ENCODE measurements at places on chromosomes 16 and 17. TPM values are rescaled to one million over a fixed set of nuclear protein-coding genes. Genes with fewer than 3 reads are reported as not detected.

DNA sequence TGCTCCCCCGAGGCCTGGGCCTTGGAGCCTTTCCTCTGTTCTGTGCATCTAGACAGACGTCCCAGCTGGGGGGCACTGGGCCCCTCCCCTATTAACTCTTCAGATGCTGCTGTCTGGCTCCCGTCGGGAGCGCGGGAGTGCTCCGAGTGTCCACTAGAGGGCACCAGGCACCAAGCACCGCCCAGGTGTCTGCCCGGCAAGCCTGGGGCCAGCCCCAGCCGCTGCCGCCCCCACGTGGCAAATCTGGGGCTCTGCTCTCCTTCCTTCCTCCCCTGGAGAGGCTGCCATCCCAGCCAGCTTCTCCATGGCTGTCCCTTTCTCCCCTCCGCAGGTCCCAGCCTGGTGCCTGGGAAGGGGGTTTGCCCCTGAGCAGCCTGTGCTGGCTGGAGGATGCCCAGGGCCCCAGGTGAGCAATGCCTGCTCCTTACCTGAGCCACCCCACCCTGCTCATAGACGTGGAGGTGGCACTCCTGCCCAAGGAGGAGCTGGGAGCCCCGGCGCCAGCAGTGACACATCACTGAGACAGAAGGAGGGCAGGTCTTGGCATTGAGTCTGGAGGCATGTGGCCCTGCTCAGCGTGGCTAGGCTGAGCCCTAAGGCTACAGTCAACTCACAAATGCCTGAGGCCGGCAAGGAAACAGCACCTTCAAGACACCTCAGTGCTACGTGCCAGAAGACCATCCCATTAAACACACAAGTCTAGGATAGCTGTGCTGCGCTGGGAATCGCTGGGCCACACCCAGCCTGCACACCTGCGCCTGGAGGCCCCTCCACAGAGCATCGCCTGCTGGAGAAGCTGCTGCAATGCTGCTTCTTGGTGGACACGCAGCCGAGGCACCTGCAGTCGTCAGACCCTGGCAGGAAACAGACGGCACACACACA, 19.7 kb downstream of the TMEM235 start:
- no peaks in the 10 kb centered on the region for H3K36me3 ChIP-seq
- H3K27ac ChIP-seq: peak overlapping the region; percentile 82
- H3K4me3 ChIP-seq: peak overlapping the region; percentile 50
- H3K4me1 ChIP-seq: peaks cover 20% of the 10 kb centered on the region

DNA sequence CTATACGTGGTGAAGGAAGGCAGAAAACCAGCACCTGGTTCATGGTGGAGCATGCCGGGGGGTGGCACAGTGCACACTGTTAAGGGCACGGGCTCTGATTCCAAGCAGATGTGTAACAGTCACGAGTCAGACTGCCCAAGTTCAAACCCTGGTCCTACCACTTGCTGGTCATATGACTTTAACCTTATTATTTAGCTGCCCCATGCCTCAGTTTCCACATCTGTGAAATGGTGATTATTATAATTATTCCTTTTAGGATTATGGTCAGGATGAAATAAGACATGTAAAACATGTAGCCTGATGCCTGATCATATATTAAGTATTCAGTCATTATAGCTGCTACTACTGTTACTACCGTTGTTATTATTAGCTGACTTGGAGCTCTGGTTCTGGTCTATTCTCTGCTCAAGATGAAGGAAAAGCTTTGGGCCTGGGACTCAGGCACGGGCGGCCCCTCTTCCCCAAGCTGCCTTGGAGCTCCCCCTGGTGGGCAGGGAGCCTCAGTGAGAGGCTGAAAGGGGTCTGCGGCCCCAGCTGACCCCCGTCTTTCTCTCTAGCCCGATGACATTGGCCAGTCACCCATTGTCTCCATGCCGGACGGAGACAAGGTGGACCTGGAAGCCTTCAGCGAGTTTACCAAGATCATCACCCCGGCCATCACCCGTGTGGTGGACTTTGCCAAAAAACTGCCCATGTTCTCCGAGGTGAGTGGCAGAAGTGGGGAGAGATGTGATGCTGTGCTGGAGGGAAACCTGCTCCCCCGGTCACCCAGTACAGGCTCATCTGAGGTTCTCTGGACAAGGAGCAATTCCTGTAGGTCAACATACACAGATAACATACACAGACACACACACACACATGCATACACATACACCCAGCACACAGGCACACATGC, 14.0 kb downstream of the NR1D1 start:
- no peak overlapping the region for H3K4me3 ChIP-seq
- no peak overlapping the region for H3K27ac ChIP-seq
- H3K36me3 ChIP-seq: peaks cover 33% of the 10 kb centered on the region
- DNase-seq: peak; percentile 57
- no peaks in the 10 kb centered on the region for H3K27me3 ChIP-seq

The ENO3 gene
- total RNA-seq: 38.4 TPM

DNA sequence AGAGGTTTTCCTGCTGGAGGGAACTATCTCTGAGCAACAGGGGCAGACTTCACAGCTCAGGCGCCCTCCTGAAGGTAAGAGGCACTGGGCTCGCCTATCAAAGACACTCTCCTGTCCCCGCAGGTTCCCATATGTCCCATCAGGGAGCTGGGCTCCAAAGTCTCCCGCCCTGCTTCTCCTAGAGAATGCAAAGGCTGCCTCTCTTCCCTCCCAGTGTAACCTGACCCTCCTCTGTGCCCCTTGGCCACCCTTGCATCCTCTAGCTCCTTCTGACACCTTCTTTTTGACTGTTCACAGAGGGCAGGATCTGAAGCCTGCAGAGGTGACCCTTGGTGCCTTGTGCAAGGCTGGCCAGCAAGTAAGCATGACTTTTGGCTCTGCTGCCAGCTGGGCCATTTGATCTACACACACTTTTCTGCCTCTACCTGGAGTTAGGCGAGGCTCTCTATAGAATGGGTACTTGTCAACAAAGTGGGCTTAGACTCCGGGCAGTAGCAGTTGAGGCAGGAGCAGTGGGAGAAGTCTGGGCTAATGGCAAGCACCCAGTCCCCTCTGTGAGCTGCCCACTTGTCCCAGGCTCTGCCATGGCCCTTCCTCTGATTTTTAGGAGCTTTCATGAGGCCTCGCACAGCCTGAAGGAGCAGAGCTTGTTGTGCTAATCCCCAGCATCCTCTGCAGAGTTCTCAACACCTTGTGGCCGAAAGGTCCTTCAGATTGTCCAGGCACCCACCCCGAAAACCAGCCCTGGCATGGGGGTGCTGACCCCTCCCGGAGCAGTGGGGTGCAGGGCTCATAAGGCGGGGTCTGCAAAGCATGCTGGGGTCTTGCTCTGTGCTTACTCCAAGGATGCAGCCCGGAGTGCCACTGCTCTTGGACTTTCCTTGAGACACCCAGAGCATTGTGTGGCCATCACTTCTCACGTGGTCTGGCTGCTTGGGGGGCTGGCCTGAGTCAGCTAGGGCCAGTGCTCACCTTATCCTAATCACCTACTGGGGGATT, 122.9 kb downstream of the METRNL start:
- H3K4me3 ChIP-seq: no peak overlapping the region
- no peaks in the 10 kb centered on the region for H3K36me3 ChIP-seq
- peaks cover 50% of the 10 kb centered on the region for H3K4me1 ChIP-seq
- H3K27me3 ChIP-seq: peaks cover 12% of the 10 kb centered on the region
- DNase-seq: peak; percentile 11

The PMP22 gene
- 0.20 TPM for total RNA-seq

GRCh38 chr17:8354236-8354635, 14.6 kb downstream of the ODF4 start:
- no peaks in the 10 kb centered on the region for H3K27me3 ChIP-seq
- no peak overlapping the region for H3K4me3 ChIP-seq
- no peaks in the 10 kb centered on the region for H3K4me1 ChIP-seq
- no peak for DNase-seq

GRCh38 chr17:76697702-76698465, 12.9 kb downstream of the MXRA7 start:
- H3K27ac ChIP-seq: no peak overlapping the region
- H3K27me3 ChIP-seq: peaks cover 5% of the 10 kb centered on the region
- DNase-seq: no peak
- no peak overlapping the region for H3K4me3 ChIP-seq
- no peaks in the 10 kb centered on the region for H3K4me1 ChIP-seq
- H3K36me3 ChIP-seq: no peaks in the 10 kb centered on the region

The TP53TG3 gene
- not detected for total RNA-seq

DNA sequence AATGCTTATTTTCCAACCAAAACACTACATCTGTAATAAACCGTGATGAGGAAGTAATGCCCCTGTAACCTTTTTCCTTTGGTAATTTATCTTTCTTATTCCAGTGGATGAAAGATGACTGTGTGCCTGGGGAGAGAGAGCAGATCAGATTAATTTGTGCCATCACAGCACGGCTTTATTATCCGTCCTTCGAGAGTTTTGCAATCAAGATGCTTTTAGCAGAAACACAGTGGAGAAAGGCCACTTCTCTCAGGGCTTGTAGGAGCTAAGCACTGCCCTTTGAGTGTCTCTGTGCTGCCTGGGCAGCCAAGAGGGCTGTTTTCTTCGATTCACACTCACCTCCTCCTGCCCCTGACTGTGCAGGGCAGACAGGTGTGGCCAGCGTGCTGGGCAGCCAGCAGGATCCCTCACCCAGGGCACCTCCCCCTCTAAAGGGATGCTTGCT, 190.2 kb downstream of the PRKCA start:
- no peaks in the 10 kb centered on the region for H3K27me3 ChIP-seq
- H3K27ac ChIP-seq: no peak overlapping the region
- H3K4me3 ChIP-seq: no peak overlapping the region
- DNase-seq: no peak
- peaks cover 16% of the 10 kb centered on the region for H3K4me1 ChIP-seq

DNA sequence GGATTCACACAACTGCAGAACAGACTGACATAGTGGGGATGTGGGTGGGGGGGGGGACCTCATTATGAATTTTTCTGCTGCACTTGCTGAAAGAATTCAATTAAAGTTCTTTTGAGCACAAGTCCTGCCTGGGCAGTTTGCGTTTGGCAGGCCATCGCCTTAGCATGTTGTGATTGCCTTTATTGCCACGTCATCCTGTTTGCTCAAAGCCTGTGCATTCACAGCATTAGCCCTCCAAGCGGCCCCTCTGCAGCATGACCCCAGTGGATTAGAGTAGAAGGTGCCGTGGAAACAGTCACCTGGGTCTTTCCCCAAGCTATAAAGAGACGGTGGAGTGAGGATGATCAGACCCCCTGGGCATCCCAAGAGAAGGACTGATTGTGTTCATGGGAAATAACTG, 17.2 kb downstream of the MSI2 start:
- no peak for DNase-seq
- no peak overlapping the region for H3K4me3 ChIP-seq
- H3K36me3 ChIP-seq: peaks cover 70% of the 10 kb centered on the region
- peaks cover 9% of the 10 kb centered on the region for H3K4me1 ChIP-seq
- no peak overlapping the region for H3K27ac ChIP-seq
- no peaks in the 10 kb centered on the region for H3K27me3 ChIP-seq

- H3K4me1 ChIP-seq: no peaks in the 10 kb centered on the region
- peaks cover 15% of the 10 kb centered on the region for H3K27me3 ChIP-seq
- no peak overlapping the region for H3K27ac ChIP-seq
- no peak for DNase-seq
Observed at GRCh38 chr17:36149296-36149820, 27.1 kb downstream of the TBC1D3B start.

- no peaks in the 10 kb centered on the region for H3K27me3 ChIP-seq
- H3K4me1 ChIP-seq: no peaks in the 10 kb centered on the region
- no peaks in the 10 kb centered on the region for H3K36me3 ChIP-seq
- no peak overlapping the region for H3K27ac ChIP-seq
- no peak overlapping the region for H3K4me3 ChIP-seq
- no peak for DNase-seq
Observed at GRCh38 chr16:34803683-34804416, 1344.4 kb downstream of the TP53TG3F start.

DNA sequence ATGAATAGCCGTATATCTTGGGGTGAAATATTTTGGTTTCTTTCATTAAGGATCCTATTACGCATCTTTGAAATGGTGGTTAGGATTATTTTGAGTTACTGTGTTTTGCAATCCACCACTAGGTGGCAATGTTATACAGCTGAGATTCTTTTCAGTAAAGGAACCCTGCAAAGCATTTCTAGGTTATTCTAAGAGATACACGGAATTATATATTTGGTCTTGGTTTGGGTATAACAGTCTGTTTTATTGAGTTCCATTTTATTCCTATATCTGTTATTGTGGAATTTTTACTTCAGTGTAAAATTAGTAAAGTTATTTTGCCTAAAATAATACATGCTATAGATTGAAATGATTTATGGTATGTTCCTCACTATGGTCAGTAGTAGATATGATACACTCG, 62.9 kb upstream of the CPHXL start:
- DNase-seq: no peak
- no peaks in the 10 kb centered on the region for H3K36me3 ChIP-seq
- H3K27ac ChIP-seq: no peak overlapping the region
- H3K4me3 ChIP-seq: no peak overlapping the region
- no peaks in the 10 kb centered on the region for H3K4me1 ChIP-seq

The FOXN1 gene
- total RNA-seq: not detected

- H3K36me3 ChIP-seq: no peaks in the 10 kb centered on the region
- H3K4me1 ChIP-seq: no peaks in the 10 kb centered on the region
- no peak overlapping the region for H3K4me3 ChIP-seq
- H3K27me3 ChIP-seq: no peaks in the 10 kb centered on the region
Observed at GRCh38 chr16:62545039-62545438, 508.8 kb upstream of the CDH8 start.

- no peak overlapping the region for H3K4me3 ChIP-seq
- H3K27ac ChIP-seq: no peak overlapping the region
- H3K4me1 ChIP-seq: no peaks in the 10 kb centered on the region
- no peak for DNase-seq
- H3K27me3 ChIP-seq: no peaks in the 10 kb centered on the region
Observed at GRCh38 chr16:9934723-9935508, 247.3 kb downstream of the GRIN2A start.

DNA sequence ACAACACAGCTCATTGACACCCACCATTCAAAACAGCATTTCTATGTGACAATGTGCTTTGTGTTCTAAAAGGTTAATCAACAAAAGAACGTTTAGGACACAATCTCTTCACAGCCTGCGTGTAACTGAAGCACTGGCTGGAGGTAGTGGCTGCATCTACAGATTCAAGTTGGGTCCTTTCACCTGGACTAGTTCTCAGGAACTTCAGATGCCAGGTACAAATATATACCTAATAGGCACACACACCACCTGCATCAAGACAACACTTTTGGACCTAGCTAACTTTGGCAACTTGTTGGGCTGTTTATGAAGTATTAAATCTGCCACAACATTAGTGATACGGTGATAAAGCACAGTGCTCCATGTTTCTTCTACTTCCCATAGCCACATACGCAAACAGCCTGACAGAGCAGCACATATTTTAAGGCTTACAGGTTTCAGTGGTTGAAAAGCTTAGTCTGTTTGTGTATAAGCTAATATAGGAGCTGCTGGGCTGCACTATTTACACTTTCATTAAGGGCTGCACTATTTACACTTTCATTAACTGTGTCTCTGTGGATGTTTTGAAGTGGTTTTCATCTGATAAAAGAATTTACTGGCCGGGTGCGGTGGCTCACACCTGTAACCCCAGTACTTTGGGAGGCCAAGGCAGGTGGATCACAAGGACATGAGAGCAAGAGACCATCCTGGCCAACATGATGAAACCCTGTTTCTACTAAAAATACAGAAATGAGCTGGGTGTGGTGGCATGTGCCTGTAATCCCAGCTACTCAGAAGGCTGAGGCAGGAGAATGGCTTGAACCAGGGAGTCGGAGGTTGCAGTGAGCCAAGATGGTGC, 132.6 kb downstream of the PARN start:
- H3K36me3 ChIP-seq: no peaks in the 10 kb centered on the region
- no peaks in the 10 kb centered on the region for H3K4me1 ChIP-seq
- no peak for DNase-seq
- no peaks in the 10 kb centered on the region for H3K27me3 ChIP-seq
- H3K4me3 ChIP-seq: no peak overlapping the region

The KRTAP1-5 gene
- total RNA-seq: not detected

- no peaks in the 10 kb centered on the region for H3K27me3 ChIP-seq
- DNase-seq: no peak
- H3K36me3 ChIP-seq: no peaks in the 10 kb centered on the region
- no peak overlapping the region for H3K4me3 ChIP-seq
- H3K27ac ChIP-seq: no peak overlapping the region
Observed at GRCh38 chr17:43019418-43019817, 2.8 kb downstream of the VAT1 start.

Measured in T-cell (primary cell).